ENCODE measurements at places on chromosomes 3 and 15.
A peak's percentile ranks its signal among the peaks of the same experiment; 100 is the strongest.

DNA sequence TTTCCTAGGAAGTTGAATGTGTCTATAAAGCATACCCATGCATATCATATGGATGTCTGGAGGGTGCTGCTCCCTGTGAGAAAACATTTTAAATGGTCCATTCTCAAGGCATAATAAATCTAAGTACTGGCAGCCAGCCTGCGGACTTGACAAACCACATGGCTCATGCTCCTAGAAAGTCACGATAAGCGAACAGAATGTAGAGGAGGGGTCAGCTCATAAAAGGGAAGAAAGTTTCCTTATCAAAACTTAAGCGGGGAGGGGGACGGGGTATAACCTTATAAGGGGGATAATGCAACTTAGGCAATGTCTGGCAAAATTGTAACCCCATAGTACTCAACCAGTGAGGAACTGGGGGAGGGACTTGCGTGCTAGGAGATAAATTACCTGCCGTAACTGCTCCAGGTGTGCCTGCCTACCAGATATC is 159.8 kb upstream of the LMCD1 start:
- no peaks in the 10 kb centered on the region for H3K27me3 ChIP-seq
- H3K4me3 ChIP-seq: no peak overlapping the region
- H3K4me1 ChIP-seq: peaks cover 3% of the 10 kb centered on the region
- DNase-seq: no peak
- H3K36me3 ChIP-seq: peaks cover 18% of the 10 kb centered on the region
- no peak overlapping the region for H3K27ac ChIP-seq

- H3K27ac ChIP-seq: peak overlapping the region; percentile 66
- no peak for DNase-seq
- H3K27me3 ChIP-seq: no peaks in the 10 kb centered on the region
- H3K4me1 ChIP-seq: peaks cover 40% of the 10 kb centered on the region
These were observed 49.7 kb downstream of the PDE8A start for GRCh38 chr15:85031086-85031943.

GRCh38 chr3:165875644-165876043 is 38.4 kb upstream of the BCHE start:
- no peak for DNase-seq
- H3K36me3 ChIP-seq: peaks cover 13% of the 10 kb centered on the region
- no peaks in the 10 kb centered on the region for H3K27me3 ChIP-seq
- H3K4me3 ChIP-seq: no peak overlapping the region
- H3K27ac ChIP-seq: no peak overlapping the region
- H3K4me1 ChIP-seq: no peaks in the 10 kb centered on the region

- DNase-seq: no peak
- no peak overlapping the region for H3K4me3 ChIP-seq
- H3K27me3 ChIP-seq: peaks cover 22% of the 10 kb centered on the region
- no peak overlapping the region for H3K27ac ChIP-seq
- H3K4me1 ChIP-seq: no peaks in the 10 kb centered on the region
These were observed 103.4 kb downstream of the WNT7A start for GRCh38 chr3:13776253-13777050.

DNA sequence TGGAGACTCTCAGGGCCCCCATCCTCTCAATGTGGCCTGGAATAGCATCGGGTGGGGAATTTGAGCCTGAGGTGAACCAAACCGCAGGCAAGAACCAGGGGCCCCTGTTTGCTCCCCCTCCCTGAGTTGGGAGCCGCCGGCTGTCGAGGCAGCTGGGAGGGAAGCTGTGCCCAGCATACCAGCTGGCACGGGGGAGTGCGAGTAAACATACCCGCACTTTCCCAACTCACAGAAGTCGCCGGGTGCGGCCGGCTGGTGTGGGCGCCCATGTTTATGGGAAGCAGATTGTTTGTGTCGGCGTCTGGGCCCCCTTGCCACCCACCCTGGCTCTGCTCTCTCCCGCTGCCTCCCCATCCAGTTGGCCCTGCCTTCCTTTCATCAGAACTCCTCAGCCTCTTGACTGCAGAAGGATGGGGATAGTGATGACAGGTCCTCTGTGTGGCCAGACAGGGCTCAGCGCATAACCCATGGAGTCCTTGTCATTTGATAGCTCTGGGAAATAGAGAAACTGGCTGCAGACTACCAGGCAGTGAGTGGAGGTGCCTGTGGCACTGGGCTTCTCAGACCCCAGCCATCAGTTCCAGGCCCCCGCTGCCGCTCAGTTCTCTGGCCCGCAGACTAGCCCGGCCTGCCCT is 60.4 kb downstream of the CACNA2D2 start:
- H3K27me3 ChIP-seq: no peaks in the 10 kb centered on the region
- peaks cover 36% of the 10 kb centered on the region for H3K4me1 ChIP-seq
- no peaks in the 10 kb centered on the region for H3K36me3 ChIP-seq
- H3K4me3 ChIP-seq: no peak overlapping the region
- DNase-seq: no peak

DNA sequence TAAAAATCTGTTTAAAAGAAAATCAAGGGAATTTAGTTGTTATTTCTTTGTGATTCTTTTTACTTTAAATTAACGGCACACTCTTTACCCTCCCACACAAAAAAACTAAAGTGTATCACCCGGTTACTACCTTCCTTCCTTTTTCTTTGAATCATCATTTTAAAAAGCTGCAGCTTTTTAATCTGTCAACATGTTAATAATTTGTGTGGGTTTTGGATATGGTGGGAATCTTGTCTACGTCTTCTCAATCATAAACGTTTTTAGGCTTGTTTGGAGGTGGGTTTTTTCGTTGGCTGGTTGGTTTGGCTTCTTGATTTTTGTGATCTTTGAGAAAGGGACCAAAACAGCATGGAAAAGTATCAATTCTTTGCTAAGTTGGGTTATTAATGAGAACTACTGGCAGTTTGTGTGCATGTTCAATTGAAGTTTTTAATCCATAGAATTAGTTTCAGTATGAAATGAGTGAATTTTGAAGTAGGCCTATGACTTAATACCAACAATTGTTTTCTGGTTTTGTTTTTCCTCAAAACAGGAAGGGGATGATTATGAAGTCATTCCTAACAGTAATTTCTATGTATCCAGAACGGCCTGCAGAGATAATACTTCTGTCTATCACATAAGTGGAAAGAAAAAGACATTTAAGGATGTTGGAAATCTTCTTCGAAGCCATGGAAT is 4.5 kb downstream of the SMC4 start:
- peaks cover 50% of the 10 kb centered on the region for H3K4me1 ChIP-seq
- peak overlapping the region; percentile 95 for H3K4me3 ChIP-seq
- H3K36me3 ChIP-seq: peaks cover 24% of the 10 kb centered on the region
- H3K27me3 ChIP-seq: no peaks in the 10 kb centered on the region
- no peak for DNase-seq

DNA sequence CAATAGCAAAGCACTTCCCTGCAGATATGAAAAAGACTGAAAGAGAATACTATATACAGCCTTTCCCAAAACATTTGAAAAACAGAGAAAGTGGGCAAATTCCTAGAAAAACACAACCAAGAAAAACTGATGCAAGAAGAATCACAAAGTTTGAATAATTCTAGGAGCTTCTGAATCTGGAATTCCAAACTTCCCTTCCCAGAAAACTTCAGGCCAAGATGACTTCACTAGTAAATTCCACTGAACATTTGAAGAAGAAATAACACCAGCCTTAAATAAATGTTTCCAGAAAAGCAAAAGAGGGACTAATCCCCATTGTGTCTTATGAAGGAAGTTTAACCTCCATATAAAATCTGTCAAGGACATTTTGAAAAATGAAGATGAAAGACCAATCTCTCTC is 15.8 kb upstream of the NSMCE3 start:
- no peak for DNase-seq
- no peak overlapping the region for H3K27ac ChIP-seq
- H3K4me1 ChIP-seq: no peaks in the 10 kb centered on the region
- H3K4me3 ChIP-seq: no peak overlapping the region
- H3K27me3 ChIP-seq: peaks cover 45% of the 10 kb centered on the region

DNA sequence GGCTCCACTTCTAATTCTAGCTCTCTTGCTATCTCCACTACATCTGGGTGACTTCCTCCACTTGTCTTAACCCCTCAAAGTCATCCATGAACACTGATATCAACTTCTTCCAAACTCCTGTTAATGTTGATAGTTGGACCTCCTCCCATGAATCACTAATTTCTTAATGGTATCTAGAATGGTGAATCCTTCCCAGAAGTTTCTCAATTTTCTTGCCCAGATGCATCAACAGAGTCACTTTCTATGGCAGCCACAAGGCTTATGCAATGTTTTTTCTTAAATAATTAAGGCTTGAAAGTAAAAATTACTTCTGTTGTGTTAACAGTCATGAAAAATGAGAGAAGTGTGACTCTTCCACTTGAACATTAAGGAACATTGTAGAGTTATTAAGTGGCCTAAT is 164.3 kb downstream of the PCCB start:
- H3K4me3 ChIP-seq: peak overlapping the region; percentile 4
- peaks cover 8% of the 10 kb centered on the region for H3K4me1 ChIP-seq
- H3K27me3 ChIP-seq: no peaks in the 10 kb centered on the region

DNA sequence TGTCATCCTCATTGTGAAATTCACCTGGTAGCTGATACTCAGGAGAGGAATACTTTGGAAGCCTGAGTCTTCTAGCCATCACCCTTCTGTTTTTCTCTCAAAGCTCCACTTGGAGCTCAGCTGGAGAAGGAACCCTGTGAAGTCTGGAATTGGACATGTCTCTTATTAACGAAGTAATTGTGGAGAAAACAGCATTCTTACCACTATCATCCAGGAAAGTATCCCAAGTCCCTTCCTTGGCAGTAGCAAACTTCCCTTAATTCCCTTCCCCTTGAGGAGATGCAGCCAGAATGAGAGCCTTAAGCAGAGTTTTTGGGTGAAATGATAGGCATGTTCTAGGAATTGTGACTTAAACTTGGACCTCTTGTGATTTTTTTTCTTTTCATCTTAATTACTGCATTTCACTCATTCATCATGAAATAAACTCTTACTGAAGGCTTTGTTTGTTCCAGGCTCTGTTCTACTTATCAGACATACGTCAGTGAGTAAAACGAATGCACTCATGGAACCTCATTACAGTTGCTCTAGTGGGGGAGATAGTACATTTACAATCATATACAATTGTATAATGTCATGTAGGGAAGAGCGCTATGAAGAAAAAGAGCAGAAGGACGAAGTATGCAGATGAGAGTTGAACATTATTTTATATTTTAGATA is 30.5 kb upstream of the TCF12 start:
- no peaks in the 10 kb centered on the region for H3K36me3 ChIP-seq
- peak overlapping the region; percentile 91 for H3K4me3 ChIP-seq
- H3K27me3 ChIP-seq: no peaks in the 10 kb centered on the region

- no peak overlapping the region for H3K4me3 ChIP-seq
- no peak overlapping the region for H3K27ac ChIP-seq
- no peak for DNase-seq
- H3K4me1 ChIP-seq: no peaks in the 10 kb centered on the region
- no peaks in the 10 kb centered on the region for H3K36me3 ChIP-seq
- no peaks in the 10 kb centered on the region for H3K27me3 ChIP-seq
These were observed 28.6 kb downstream of the NEK10 start for GRCh38 chr3:27340534-27340933.

DNA sequence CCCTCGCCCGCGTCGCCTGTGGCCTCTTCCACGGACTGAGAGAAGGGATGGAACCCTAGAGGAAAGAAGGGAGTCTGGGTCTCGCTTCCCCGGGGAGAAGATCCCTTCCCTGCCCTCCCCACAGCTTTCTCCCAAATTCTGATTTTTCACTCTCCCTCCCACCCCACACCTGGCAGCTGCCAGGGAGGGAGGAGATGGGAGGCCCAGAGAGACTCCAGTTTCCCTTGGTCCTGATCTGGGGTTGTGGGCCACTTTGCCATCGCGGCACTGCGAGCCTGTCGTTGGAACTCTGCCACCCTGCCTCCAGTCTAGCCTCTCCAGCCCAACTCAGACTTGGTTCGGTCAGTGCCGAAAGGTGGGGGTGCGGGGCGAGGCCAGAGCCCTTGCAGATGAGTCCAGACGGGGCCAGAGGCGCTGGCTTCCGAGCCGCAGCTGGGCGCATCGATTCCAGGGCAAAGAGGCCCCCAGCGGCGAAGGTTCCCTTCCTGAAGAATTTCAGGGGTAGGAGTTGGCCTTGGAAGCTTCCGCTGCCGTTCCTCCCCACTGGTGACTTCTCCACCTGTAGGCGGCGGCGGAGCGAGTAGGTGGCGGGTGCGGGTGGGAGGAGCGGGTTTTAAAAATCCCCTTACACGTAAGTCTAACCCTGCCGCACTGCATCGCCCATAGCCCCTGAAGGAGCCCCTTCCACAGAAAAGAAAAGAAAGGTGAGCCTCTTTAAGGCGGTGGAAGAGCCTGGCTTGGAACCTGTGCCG is 5.2 kb downstream of the WNT5A start:
- H3K4me3 ChIP-seq: no peak overlapping the region
- H3K27me3 ChIP-seq: peaks cover 60% of the 10 kb centered on the region
- no peak overlapping the region for H3K27ac ChIP-seq
- peaks cover 6% of the 10 kb centered on the region for H3K36me3 ChIP-seq
- H3K4me1 ChIP-seq: no peaks in the 10 kb centered on the region
- DNase-seq: no peak

DNA sequence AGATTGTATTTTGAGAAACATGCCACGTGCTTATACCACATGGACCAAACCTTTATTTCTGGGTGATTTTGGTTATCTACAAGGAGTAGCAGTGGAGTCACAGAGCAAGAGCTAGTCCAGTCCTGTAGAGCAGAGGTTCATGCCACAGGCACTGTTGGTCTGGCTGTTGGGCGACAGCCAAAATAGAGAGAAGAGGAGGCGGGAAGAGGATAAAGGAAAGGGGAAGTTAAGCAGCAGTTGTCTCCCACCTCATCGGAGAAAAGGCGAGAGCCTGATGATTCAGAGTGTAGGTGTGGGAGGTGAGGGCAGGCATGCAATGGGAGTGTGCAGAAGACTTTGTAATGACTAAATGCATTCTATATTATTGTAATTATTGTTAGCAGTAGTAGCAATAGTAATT is 237.5 kb upstream of the ROPN1 start:
- peaks cover 32% of the 10 kb centered on the region for H3K27me3 ChIP-seq
- H3K4me3 ChIP-seq: no peak overlapping the region
- DNase-seq: no peak
- H3K4me1 ChIP-seq: no peaks in the 10 kb centered on the region
- H3K36me3 ChIP-seq: no peaks in the 10 kb centered on the region

DNA sequence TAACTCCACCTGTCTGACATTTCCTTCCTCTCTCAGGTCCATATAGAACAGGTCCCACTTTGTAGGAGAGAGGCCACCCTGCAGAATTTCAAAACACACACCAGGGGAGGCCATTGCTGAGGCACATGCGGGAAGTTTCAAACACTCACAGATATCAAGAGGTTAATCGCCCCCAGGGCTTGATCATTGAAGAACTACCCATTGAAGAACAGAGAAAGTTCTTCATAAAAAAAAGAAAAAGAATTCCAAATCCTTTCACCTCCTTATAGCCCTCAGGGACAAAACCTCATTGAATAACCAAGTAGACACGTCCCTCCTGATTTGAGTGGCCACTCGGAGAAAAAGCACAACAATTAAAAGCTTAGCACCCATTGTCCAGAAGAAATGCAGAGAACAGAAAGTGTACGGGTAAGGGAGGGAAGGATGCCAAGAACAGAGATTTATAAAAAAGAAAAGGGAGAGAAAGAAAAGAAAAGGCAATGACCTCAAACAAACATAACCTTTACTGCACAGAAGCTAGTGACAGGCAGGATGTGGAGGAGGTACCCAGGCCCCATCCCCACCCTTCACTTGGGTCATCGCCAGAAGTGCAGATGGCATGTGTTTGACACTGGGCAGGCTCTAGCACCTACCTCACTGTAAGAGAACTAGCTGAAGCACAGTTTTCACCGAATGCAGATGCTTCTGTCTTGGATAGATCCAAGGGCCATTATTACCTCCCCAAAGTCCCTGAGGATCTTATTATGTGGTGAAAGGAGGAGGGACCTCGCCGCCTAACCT is 112.3 kb upstream of the HES1 start:
- H3K27me3 ChIP-seq: peaks cover 36% of the 10 kb centered on the region
- no peak overlapping the region for H3K4me3 ChIP-seq
- DNase-seq: no peak
